ENCODE measurements at places on chromosomes 11 and 22.
A peak's percentile ranks its signal among the peaks of the same experiment; 100 is the strongest.

DNA sequence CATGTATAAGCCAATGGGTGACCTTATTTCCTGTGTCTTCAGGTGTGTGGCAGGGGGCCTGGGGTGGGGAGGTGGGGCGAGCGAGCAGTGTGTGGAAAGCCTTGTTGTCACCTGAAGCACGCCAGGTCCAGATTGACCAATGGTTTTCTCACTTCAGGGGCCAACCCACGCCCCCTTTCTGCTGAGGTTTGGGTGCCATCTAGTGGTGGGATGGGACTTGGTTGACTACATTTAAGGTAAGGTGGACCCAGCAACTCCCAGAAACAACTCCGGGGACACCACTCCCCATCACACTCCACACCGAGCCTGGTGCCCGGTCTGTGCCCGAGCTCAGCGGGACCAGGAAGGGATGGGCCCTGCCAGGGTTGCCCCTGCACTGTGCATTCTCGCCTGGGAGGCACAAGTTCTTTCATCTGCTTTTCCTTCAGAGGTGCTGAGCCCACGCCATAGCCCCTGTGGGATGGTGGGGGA, 40.0 kb downstream of the TPCN2 start:
- DNase-seq: peak; percentile 70

GRCh38 chr11:11178671-11179638, 174.1 kb downstream of the CSNK2A3 start:
- DNase-seq: peak; percentile 52

GRCh38 chr22:47191671-47192650, 429.5 kb downstream of the TBC1D22A start:
- no peak for DNase-seq

GRCh38 chr11:23233075-23233474, 372.8 kb upstream of the CCDC179 start:
- DNase-seq: no peak

DNA sequence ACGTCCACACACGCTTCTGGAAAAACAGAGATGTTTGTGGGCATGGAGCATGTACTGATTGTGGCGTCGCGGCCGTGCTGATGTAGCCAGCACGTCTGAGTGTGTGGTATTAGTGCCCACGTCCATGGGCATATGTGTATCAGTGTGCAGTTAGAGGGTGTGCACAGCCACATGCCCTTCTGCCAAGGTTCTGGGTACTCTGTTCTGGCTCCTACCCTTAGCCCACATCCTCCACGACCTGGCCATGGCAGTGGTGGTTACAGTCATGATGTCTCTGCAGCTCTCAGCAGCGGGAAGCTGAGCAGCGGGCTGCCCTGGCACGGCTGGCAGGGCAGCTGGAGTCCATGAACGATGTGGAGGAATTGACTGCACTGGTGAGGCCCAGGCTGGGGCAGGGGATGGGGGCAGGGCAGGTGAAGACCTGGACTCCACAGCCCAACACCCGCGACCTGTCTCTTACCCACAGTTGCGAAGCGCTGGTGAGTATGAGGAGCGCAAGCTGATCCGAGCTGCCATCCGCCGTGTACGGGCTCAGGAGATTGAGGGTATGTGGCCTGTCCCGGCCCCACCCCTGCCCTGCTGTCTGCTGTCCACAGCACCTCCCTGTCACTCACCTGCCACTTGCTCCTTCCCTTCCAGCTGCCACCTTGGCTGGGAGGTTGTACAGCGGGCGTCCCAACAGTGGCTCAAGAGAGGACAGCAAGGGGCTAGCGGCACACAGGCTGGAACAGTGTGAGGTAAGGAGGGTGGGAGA, 7.3 kb downstream of the SMTN start:
- no peak for DNase-seq

- peak; percentile 24 for DNase-seq
These were observed 92.8 kb upstream of the APOA1 start for GRCh38 chr11:116930177-116930576.

DNA sequence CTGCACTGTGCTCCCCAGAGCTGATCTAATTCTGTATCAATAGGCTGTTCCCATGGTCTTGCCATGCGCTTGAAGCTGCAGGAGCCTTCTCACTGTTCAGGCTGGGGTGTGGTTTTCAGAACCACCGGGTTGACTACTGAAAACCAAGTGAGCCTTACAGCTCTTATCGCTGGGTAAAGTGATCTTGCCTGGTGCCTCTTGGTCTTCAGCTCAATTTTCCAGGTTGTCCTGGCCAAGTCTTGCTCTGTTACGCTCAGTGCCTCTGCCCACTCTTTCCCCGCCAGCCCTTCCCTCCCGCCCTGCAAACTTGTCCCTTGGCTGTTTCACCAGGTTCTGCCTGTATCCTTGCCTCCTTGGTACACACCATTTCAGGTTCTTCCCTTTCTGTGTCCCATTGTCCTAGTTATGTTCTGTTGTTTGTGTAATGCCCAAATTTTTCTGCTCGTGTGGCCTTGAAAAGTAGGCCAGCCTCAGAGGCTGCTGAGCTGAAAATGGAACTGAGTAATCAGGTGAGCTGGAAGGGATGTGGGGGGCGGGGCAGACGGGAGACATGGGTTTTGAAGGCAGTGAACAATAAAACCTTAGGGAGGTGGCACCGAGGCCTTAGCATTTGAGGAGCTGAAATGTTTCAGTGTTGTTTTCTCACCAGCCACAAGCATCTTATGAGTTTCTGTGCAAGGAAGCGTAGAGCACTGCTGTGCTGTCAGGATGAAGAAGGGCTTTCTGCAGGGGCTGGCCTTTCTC, 11.2 kb downstream of the PEX26 start:
- no peak for DNase-seq

GRCh38 chr22:17964156-17964555, 60.2 kb downstream of the MICAL3 start:
- DNase-seq: no peak

DNA sequence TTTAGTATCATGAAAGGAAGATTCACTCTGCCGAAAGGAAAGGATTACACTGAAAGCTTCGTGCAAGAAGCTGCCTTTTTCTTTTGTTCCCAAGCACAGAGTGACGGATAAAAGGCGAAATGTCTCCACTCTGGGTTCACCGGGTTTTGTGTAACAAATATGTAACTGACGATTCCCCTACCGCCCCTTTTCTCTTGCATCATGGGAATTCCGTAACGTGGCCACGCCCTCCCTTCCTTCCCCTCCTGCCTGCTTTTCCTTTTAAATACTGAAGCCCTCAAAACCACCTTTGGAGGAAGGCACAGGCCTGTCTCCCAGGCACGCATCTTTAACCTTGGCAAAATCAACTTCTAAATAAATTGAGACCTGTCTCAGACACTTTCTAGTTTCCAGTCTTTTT, 16.4 kb upstream of the TESMIN start:
- no peak for DNase-seq

GRCh38 chr11:1770061-1770460, 6.3 kb upstream of the CTSD start:
- DNase-seq: no peak

DNA sequence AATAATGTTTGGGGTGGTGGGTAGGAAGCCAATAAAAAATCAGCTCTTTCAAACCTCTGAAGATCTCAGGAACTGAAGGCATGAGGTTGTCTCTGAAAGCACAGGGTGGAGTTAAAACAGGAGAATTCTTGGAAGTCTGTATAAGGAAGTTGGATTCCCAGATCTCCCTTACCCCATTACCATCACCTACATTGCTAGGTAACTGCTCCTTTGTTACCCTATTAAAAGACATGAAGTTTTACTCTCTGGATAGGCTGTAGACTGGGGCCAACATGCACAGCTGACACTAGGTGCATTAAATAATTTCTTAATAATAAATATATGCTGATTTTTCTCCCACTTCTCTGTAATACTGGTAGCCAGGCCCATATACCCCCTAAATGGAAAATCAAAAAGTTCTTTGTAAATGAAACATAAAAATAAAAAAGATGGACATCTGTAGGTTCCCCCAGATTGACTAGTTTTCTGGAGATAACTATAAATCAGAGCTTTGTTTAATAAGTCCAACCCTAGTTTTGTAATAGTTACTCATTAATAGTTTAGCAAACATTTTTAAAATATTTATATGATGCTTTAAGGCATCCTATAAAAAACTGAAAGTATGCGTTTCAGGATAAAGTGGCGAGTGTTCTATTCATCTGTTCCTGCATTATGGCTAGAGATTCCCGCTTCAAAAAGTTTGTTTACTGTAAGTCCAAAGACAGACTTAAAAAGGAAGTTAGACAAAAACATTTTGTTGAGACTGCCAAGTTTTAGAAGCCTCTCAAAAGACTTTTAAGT, 63.8 kb downstream of the KIF18A start:
- no peak for DNase-seq

GRCh38 chr11:16750417-16750816, 12.0 kb downstream of the C11orf58 start:
- no peak for DNase-seq

- no peak for DNase-seq
These were observed 70.8 kb upstream of the B3GAT1 start for GRCh38 chr11:134482865-134483264.

DNA sequence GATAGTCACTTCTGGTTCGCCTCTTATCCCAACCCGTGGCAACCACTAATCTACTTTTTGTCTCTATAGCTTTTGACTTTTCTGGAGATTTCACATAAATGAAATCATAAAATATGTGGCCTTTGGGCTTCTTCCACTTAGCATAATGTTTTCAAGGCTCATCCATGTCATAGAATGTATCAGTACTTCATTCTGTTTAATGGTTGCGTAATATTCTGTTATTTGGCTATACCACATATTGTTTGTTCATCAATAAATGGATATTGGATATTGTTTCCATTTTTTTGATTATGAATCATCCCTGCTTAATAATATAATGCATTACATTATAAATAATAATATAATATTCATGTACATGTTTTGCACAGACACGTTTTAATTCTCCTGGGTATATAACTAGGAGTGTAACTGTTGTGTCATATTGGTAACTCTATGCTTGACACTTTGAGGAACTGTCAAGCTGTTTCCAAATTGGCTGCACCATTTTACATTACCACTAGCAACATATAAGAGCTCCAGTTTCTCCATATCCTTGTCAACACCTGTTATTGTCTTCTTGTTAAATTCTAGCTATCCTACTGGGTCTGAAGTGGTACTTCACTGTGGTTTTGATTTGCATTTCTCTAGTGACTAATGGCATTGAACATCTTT, 181.5 kb downstream of the CADM1 start:
- DNase-seq: no peak

GRCh38 chr11:504994-505344, 2.1 kb downstream of the RNH1 start:
- no peak for DNase-seq

DNA sequence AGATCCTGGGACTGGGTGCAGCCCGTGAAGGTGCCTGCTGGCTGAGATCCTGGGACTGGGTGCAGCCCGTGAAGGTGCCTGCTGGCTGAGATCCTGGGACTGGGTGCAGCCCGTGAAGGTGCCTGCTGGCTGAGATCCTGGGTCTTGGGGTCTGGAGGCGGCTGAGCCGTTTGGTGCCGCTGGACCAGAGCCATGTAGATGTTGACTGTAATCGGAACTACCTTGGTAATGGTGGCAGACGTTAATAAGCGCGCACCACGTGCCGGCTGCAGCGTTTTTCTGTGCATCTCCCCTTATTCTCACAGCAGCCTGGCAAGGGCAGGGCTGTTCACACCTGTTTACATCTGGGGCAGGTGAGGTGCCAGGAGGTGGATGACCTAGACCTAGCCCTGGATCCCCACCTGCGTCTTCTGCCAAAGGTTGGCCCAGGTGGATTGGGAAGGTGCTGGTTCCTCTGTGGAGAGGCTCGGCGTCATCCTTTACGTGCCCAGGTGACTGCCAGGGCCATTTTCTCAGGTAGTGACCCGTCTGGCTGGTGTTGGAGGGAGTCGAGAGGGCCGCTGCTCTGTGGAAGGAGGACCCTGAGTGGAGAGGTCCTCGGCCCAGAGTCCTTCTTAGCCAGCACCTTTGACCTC, 382.5 kb downstream of the TBC1D22A start:
- DNase-seq: no peak

- no peak for DNase-seq
These were observed 40.5 kb downstream of the OR10A6 start for GRCh38 chr11:7890417-7891172.

GRCh38 chr22:36252754-36253522, at the start of gene APOL1:
TSS of gene APOL1 (plus strand) at chr22:36253133. CDS start at chr22:36254956, 1,823 bp downstream.
- DNase-seq: peak; percentile 19

DNA sequence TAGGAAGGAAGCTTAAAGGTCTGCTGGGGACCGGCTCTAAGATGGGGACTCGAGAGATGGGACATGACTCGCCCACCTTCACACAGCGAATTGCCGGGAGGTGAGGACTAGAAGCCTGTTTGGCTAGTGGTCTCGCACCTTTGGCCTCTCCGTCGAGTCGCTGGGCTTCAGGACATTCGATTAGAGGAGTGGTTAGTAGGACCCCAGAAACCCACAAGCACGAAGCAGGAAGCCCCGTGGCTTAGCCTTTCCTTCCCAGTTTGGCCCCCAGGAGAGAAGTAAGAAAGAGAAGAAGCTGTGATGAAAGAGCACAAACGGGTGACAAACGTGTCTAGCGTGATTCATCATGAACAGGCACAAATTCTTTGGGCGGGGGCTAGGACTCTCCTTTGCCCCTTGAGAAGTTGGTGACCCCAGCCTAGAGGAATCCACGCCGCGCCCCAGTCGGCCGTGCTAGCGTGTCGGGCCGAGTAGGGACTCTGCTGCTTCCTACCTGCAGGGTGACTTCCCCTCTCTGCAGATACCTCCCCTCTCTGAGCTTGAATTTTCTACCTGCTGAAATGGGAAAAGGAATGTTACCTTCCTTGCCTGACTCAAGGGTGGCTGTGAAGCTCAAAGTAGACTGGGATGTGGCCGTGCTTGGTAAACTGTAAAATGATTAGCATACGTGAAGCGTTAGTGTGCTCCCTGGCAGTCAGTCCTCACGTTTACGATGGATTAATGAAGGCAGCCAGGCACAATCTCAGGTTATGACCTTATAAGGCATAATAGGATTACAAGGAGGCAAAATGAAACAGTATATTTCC, 1.1 kb upstream of the ADM start:
- DNase-seq: peak; percentile 43

- DNase-seq: no peak
These were observed 460.9 kb downstream of the METTL15 start for GRCh38 chr11:28569106-28569505.

DNA sequence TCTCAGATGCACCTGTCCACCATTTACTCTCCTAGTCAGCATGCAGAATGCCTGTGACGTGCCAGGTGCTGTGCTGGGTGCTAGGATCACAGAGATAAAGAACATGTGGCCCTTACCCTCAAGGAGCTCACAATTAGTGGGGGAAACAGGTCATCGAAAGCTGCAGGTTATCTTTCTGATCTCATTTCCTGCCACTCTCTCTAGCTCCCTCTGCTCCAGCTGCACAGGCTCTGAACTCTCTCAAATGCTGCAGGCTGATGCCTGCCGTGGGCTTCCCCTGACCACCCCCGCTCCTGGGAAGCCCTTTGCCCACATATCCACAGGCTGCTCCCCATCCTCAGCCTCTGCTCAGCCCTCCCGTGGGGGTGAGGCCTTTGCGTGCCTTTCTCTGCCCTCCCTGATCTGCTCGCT, 29.6 kb downstream of the SHANK3 start:
- DNase-seq: no peak

GRCh38 chr11:73554671-73555320, 43.1 kb downstream of the FAM168A start:
- no peak for DNase-seq

DNA sequence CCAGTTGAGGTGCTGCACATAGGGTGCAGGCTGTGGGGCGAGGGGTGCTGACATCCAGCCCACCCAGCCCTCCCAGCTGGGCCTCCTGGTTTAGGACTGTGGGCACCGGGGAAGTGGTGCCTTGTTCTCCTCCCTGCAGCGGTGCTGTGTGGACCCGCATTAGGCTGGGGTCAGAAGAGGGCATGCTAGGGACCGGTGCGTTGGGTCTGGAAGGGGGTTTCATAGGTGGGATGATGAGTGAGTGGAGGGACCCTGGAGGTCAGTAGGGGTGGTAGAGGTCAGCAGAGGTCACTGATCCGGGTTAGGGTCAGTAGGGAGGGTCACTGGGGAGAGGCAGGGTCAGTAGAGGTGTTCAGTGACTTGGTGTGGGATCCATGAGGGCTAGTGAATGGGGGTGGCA, 6.7 kb upstream of the MYBPC3 start:
- DNase-seq: no peak

Data from midbrain (tissue), 1 donor.